ENCODE measurements at places on chromosomes 13 and 19.

DNA sequence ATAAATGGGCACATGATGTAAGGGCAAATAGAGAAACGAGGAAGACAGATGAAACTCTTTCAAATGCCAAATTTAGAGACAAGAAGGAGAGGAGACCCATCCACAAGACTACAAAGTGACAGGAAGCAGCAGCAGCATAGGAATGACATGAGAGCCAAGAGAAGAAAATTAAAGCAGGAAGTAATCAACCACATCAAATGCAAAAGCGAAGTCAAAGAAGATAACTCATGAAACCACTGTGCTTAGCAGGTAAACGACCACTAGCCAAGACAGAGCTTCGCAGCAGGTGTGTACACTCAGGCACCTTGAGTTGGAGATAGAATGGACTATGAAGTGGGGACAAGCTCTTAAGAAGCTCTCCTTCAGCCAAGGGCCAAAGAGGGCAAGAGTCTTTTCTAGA, 64.1 kb downstream of the KLF12 start:
- DNase-seq, result no peak

DNA sequence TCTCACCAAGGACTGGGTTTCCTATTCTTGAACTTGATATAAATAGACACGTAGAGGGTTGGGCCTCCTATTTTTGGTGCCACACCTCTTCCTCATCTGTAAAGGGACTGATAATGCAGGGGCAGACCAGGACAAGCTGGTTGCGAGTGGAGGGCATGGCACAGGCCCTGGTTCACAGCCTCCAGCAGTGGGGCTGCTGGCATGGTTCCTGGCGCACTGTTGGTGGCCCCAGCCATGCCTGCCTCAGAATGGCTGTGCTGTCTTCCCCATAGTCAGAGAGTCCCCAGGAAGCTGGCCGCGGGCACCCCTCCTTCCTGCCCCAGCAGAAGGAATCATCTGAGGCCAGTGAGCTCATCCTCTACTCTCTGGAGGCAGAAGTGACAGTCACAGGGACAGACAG, 10.5 kb upstream of the OVOL3 start:
- no peak for DNase-seq

DNA sequence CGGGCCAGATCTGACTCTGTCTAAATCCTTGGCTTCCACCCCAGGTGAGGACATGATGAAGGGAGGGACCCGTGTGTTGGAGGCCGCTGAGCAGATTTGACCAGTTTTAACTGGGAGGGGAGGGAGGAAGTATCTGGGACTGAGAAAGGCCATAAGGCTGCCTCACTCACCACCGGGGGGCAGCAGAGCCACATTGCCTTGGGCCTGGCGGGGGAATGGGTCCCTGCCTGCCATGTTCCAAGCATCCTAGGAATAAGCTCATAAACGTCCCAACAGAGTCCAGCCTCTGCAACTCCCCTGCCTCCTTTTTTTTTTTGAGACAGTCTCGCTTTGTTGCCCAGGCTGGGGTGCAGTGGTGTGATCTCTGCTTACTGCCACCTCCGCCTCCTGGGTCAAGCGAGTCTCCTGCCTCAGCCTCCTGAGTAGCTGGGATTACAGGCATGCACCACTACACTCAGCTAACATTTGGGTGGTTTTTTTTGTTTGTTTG, 15.5 kb downstream of the MAST3 start:
- peak; percentile 87 for DNase-seq

- no peak for DNase-seq
Measured at GRCh38 chr13:34678154-34678553, 263.9 kb upstream of the NBEA start.

GRCh38 chr13:63048653-63049052, 1633.0 kb upstream of the PCDH20 start:
- no peak for DNase-seq

Data from muscle of arm (tissue), 14 donors.